Uterine smooth muscle cell (primary cell): ENCODE measurements at places on chromosomes 3 and 15. TPM values are rescaled to one million over a fixed set of nuclear protein-coding genes. Genes with fewer than 3 reads are reported as not detected.

The HYAL1 gene
- 0.50 and 0.66 TPM in 2 replicates for total RNA-seq

The ZNF774 gene
- total RNA-seq: 1.1 and 2.5 TPM in 2 replicates

The MKRN2OS gene
- not detected in 2 replicates for total RNA-seq

The PIERCE2 gene
- 0.55 and 1.6 TPM in 2 replicates for total RNA-seq

The RTP1 gene
- not detected in 2 replicates for total RNA-seq

The SLC15A2 gene
- total RNA-seq: 0.11 and 0.75 TPM in 2 replicates

The CPEB1 gene
- 34.7 and 35.2 TPM in 2 replicates for total RNA-seq

The TTLL13 gene
- 0.12 TPM in 1 of 2 replicates, not detected in the other for total RNA-seq

The SLC35A5 gene
- 32.0 and 33.9 TPM in 2 replicates for total RNA-seq

The HRG gene
- not detected in 2 replicates for total RNA-seq

The CNTN6 gene
- total RNA-seq: under 0.01 TPM in 1 of 2 replicates, not detected in the other

The CADPS gene
- 11.9 and 32.5 TPM in 2 replicates for total RNA-seq

The SLC24A5 gene
- total RNA-seq: not detected in 2 replicates
